ENCODE measurements at places on chromosomes 2 and 18.
A peak's percentile ranks its signal among the peaks of the same experiment; 100 is the strongest.

GRCh38 chr18:55833543-55833942, 245.6 kb upstream of the TCF4 start:
- no peak for DNase-seq

- DNase-seq: peak; percentile 56
Observed at GRCh38 chr2:237726401-237726830, 72.2 kb upstream of the RBM44 start.

DNA sequence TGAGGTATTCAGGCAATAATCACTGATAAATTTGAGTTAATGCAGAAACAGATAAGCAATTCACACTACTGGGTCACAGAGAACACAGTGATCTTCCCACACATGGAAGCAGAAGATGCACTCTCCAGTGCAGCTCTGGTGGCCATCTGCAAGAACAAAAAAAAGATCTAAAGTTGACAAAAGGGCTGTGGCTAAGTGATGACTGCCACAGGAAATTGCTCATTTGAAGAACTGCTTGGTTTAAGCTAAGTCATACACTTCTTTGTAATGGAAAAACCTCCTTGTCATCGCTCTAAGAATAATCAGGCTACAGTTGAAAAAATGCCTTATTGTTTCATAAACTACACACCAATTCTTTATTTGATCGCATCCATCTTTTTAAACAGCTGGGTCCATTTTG, 115.1 kb downstream of the DTNB start:
- DNase-seq: no peak

- no peak for DNase-seq
Observed at GRCh38 chr2:2505604-2506003, 174.5 kb upstream of the MYT1L start.

GRCh38 chr18:24875777-24876176, 415.3 kb downstream of the HRH4 start:
- no peak for DNase-seq

GRCh38 chr2:195477996-195478382, 179.0 kb upstream of the SLC39A10 start:
- no peak for DNase-seq

DNA sequence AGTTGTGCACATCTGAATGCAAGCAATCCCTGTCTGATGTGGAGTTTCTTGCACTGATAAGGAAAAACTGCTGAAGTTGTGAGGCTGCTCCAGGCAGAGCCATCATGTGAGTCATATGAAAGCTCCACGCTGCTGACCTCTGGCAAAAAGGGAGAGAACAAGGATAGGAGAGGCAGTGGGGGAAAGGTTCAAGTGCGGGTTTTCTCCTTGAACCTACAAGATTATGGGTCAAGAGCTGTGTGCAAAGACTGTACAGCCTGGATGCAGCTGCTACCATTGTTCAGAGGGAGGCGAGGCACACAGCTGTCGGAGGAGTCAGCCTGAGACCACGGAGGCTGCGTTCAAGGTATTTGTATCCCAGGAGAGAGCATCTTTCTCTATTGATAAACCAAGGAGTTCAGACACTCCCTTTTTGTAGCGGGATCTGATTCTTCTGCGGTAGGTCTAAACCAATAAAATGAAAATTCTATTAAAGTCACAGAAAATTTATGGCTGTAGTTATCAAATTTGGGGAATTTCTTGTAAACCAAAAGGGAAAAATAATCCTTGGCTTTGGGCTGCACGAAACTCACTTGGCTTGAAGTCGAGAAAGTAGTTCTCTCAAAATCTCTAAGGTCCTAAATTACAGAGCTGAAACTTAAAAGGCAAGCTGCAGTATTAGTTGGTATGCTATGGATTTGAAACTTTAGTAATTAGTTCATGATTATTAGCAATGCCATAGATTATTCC, at the start of gene CDK15:
CDK15 (plus strand) TSS at position 96 of the 729 bp plus-strand sequence; CDS start at position 224, 128 bp downstream.
- DNase-seq: no peak

GRCh38 chr2:99725820-99726219, 236.0 kb upstream of the REV1 start:
- DNase-seq: no peak

GRCh38 chr2:140286377-140286776, 1506.2 kb upstream of the NXPH2 start:
- DNase-seq: no peak

GRCh38 chr18:48543228-48543627, 4.4 kb downstream of the CTIF start:
- no peak for DNase-seq

DNA sequence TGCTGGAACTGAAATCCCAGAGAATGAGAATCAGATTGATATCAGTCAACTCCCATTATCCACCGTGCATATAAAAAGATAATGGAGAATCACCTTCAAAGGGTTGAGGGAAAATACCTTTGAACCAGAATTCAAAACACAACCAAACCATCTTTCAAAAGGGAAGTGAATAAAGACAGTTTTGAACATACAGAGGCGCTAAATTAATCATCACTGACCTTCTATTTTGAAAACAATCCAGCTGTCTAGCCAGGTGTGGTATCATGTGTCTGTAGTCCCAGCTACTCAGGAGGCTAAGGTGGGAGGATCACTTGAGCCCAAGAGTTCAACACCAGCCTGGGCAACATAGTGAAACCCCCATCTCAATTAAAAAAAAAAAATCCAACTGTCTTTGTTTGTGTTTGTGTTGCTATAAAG, 63.6 kb downstream of the TRABD2A start:
- DNase-seq: no peak

- peak; percentile 61 for DNase-seq
Observed at GRCh38 chr2:103161456-103162289, 399.8 kb downstream of the TMEM182 start.

GRCh38 chr2:165402162-165402561, 67.3 kb upstream of the CSRNP3 start:
- no peak for DNase-seq

DNA sequence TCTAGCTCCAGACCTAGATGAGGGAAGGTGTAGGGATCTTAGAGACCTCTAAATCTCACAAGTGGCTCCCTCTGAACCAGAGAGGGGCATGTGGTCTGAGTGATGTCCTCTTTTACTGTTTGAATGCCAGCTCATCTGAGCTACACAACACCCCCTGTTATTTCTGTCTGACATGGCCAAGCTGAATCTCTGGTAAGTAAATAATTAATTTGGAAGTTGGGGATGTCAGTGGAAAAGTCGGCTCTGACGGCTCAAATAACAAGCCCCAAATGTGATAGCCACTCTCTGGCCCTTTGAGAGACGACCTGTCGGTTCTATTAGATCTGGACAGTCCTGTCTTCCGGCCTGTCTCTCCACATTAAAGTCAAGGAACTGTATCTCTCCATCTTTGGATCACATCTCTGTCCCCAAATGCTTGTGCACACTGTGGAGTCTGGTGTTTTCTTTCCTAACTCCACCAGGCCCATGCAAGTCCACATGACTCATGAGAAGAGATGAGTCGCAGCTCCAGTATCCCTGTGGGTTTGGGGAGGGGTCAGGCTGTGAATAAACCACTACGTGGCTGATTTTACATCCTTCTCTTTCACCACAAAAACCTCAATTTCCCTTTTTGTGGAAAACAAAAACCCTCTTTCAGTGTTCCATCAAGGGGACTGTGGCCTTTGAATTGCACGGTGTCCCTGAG, 52.5 kb downstream of the SETBP1 start:
- no peak for DNase-seq

GRCh38 chr2:237490009-237490711, 3.1 kb downstream of the MLPH start:
- no peak for DNase-seq

Measured in right atrium auricular region (tissue), 2 donors.